Thymus (tissue), 14 donors: ENCODE measurements at places on chromosomes 11 and 22. TPM values are rescaled to one million over a fixed set of nuclear protein-coding genes. Genes with fewer than 3 reads are reported as not detected.

DNA sequence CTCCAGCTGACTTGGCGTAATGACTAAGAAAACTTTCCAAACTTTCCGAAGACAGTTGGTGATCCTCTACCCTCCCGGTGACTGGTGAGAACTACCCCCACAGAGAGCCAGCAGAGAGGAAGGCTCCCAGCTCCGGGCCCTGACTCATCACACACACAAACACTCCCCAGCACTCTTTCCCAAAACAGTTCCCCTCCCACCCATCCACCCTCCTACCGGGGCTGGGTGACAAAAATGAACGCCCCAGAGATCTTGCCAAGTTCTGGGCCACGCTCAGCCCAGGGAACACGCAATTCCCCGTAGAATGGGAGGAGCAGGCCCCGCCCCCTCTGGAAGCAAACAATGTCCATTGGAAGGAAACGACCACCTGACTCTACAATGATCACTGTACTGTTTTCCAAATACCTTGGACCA lies 21.3 kb upstream of the JAM3 start:
- no peak overlapping the region for H3K27ac ChIP-seq
- no peak overlapping the region for H3K4me3 ChIP-seq
- H3K36me3 ChIP-seq: no peaks in the 10 kb centered on the region
- no peak for DNase-seq
- H3K4me1 ChIP-seq: peaks cover 7% of the 10 kb centered on the region

DNA sequence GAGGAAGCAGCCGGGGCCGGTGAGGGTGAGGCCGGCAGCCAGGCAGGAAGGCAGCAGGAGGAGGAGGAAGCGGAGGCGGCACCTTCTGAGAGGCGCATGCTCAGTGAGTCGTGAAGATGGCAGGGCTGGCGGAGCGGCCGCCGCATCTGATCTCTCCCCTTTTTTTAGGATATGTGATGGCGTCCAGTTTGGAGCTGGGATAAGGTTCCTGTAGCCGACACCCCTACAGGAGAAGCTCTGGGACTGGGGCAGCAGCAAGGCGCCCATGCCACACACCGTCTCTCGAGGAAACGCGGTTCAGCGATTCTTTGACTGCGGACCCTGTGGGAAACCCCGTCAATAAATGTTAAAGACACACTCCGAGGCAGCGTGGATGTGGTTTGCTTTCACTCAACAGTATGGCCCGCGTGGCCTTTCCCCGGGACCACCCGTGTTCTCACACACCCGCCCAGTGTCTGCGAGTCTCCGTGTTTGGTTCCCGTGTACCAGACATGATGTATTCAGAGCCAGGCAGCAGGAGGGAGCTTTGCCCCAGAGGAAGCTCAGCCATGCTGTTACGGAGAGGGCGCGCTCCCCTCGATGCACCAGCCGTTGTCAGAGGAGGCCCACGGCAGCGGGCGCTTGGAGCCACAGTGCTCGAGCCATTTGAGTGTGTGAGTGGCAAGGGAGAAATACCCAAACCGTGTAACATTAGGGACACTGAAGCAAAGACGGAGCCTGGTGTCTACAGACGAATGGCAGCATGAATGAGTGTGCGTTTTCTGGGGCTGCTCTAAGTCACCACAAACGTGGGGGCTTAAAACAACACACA lies 27.7 kb upstream of the PARVB start:
- no peaks in the 10 kb centered on the region for H3K27me3 ChIP-seq
- peaks cover 45% of the 10 kb centered on the region for H3K36me3 ChIP-seq
- peak overlapping the region; percentile 32 for H3K4me3 ChIP-seq
- no peak overlapping the region for H3K27ac ChIP-seq
- DNase-seq: peak; percentile 30
- H3K4me1 ChIP-seq: peaks cover 11% of the 10 kb centered on the region

- H3K27me3 ChIP-seq: no peaks in the 10 kb centered on the region
- H3K36me3 ChIP-seq: no peaks in the 10 kb centered on the region
- DNase-seq: no peak
- H3K4me3 ChIP-seq: no peak overlapping the region
- no peaks in the 10 kb centered on the region for H3K4me1 ChIP-seq
- H3K27ac ChIP-seq: no peak overlapping the region
Measured at GRCh38 chr11:113507341-113507740, 32.1 kb upstream of the DRD2 start.

GRCh38 chr11:131370901-131371790 lies 731 bp downstream of the NTM start:
- no peak overlapping the region for H3K27ac ChIP-seq
- no peak overlapping the region for H3K4me3 ChIP-seq
- no peaks in the 10 kb centered on the region for H3K4me1 ChIP-seq

DNA sequence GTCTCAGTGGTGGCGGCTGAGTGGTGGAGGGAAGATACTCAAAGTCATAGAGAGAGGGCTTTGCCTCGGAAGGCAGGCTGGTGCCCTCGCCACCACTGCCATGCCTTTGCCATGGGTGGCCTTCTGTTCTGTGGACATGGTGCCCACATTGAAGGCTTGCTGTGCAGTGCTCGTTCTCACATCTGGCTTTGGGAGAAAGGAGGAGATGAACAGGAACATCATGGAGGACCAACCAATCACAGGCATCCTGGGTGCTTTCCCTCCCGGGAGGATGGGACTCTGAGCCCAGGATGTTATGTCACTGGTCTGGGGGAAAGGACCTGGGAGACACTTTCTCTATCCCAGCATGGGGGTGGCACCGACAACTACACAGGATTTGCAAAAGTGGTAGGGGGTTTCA lies 82.3 kb upstream of the NARS2 start:
- H3K4me3 ChIP-seq: no peak overlapping the region
- H3K27me3 ChIP-seq: no peaks in the 10 kb centered on the region
- no peak for DNase-seq
- H3K36me3 ChIP-seq: no peaks in the 10 kb centered on the region

- no peak overlapping the region for H3K4me3 ChIP-seq
- H3K36me3 ChIP-seq: peaks cover 8% of the 10 kb centered on the region
- H3K4me1 ChIP-seq: peaks cover 59% of the 10 kb centered on the region
- no peaks in the 10 kb centered on the region for H3K27me3 ChIP-seq
Measured at GRCh38 chr11:63877658-63878241, 38.8 kb downstream of the MARK2 start.

DNA sequence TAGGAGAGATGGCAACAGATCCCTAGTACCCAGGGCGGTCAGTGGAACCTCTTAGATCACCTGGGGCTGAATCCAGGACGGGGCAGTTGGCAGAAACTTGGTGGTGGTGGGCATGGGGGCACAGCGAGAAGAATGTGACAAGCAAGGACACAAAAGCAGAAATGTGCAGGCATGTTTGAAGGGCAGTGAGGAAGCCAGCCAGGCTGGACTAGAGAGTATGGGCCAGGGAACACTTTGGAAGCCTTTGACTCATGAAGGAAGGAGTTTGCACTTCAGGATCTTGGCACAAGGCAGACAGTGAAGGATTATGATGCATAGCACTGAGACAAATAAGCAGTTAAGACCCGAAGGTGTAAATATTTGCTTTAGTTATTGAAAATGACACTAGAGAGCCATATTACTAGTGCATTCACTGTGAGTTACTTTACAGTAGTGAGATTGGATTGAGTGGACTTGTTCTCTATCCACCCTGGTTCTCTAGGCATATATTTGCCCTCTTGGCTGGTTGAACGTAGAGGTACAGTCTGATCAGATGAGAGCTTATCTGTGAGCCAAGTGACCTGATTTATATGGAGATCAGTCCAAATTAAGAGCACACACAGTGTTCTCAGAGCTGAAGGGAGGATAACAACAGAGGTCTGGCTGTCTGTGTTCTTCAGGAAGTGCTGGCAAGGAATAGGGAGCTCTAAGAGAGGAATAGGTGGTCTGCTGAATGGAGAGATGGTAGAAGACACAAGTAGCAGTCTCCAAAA lies 210.4 kb downstream of the SNX19 start:
- no peak overlapping the region for H3K4me3 ChIP-seq
- H3K27ac ChIP-seq: no peak overlapping the region
- no peaks in the 10 kb centered on the region for H3K36me3 ChIP-seq
- H3K27me3 ChIP-seq: no peaks in the 10 kb centered on the region
- DNase-seq: no peak

- H3K27ac ChIP-seq: peak overlapping the region; percentile 99
- H3K27me3 ChIP-seq: no peaks in the 10 kb centered on the region
- no peak for DNase-seq
- peaks cover 95% of the 10 kb centered on the region for H3K36me3 ChIP-seq
Measured at GRCh38 chr11:67276781-67277230, 10.5 kb downstream of the GRK2 start.

- H3K27ac ChIP-seq: no peak overlapping the region
- H3K4me1 ChIP-seq: peaks cover 7% of the 10 kb centered on the region
- no peaks in the 10 kb centered on the region for H3K36me3 ChIP-seq
- no peak for DNase-seq
Measured at GRCh38 chr11:124878759-124879492, 13.7 kb downstream of the ROBO3 start.

The CNIH2 gene
- 1.6 TPM for total RNA-seq

The NARS2 gene
- total RNA-seq: 25.0 TPM

The OR8A1 gene
- not detected for total RNA-seq

The SMTNL1 gene
- 0.05 TPM for total RNA-seq

The TRIM49 gene
- total RNA-seq: 0.09 TPM

The P2RX6 gene
- total RNA-seq: 0.66 TPM
